ENCODE measurements at places on chromosomes 1 and 21. TPM values are rescaled to one million over a fixed set of nuclear protein-coding genes. Genes with fewer than 3 reads are reported as not detected.

The ITPKB gene
- 37.8 TPM for polyA plus RNA-seq

The ENAH gene
- not detected for polyA plus RNA-seq

The NFIA gene
- 11.5 TPM for polyA plus RNA-seq

DNA sequence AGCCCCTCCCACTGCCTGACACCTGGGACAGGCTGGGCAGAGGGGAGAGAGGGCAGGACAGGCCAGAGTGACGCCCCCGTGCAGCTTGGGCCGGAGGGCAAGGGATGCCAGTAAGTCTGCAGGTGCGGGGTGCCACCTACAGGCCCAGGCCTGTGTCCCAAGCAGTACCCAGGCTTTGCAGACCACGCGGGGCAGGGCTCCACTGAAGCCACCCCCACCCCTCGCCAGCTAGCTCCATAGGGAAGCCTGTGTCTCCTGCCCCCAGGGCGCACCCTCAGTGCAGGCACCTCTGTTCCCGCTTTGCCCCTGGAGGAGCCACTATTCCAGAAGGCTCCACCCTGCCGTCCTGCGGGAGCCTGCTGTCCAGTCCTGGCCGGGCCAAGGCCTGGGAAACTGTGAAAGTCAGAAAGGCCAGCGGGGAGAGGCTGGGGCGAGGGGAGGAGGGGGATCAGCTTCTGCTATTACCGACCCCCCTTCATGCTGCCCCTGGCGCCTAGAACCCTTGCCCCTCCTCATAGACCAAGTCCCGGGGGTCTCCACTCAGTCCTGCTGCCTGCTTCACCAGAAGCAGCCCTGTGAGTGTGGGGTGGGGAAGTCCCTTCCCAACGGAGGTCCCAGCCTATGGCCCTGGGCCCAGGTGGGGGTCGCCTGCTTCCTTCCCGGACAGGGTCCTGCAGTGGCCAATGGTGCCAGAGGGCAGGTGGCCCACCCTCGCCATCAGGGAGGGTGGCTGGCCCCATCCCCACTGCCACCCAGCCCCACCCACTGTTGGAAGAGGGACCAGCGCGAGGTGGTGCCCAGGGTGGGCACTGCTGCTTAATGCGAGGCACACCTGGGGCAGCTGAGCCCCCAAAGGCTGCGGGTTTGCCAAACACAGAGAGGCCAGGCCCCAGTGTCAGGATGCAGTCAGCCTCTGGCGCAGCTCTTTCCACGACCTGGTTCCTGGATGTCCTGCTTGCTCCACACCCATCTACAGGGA, 54.4 kb downstream of the KCNAB2 start:
- no peak for DNase-seq

DNA sequence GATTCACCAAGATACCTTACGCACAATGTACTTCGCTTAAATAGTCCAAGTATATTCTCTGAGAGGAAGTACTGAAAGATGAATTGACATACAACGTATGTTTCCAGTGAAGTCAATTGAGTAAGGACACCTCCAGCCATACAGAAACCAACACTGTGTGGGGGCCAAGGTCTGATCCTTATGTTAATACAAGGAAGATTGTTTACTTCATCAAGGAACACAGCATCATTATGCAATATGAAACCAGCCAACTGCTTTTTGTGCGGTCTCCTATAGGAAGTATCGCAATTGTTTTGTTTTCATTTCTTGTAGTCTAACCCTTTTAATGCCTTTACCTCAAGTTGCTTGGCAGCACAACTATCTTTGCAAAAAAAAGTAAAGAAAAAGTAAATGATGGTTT, 28.2 kb upstream of the TEKT2 start:
- no peak for DNase-seq

All from immature natural killer cell (primary cell).